Aorta (tissue), 5 donors: ENCODE measurements at places on chromosomes 3 and 15. TPM values are rescaled to one million over a fixed set of nuclear protein-coding genes. Genes with fewer than 3 reads are reported as not detected.

DNA sequence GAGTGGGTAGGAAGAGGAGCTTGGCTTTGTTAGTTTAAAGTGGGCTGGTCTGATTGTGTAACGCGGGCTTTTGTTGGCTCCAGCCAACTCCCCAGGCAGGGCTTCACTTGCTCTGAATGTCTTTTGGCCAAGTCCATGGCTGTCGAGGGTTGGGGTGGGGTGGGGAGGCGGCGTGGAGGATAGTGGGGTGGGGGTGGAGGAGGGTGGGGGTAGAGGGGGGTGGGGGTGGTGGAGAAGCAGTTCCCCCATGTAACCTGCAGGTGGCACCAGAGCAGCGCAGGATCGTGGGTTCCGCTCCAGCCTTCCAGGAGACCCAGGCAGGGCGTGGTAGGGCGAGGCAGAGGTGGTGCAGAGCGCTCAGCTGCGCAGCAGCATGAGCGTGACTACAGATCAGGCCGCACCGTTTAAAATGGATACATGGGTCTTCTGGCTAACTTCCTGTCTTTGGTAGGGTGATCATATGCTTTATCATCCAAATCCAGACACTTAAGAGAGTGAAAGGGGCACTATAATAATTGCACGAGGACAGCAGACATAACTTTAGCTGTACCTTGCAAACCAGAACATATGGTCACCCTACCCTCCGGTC lies 28.3 kb downstream of the GOLGA6A start:
- no peaks in the 10 kb centered on the region for H3K4me1 ChIP-seq
- no peak overlapping the region for H3K27ac ChIP-seq
- H3K27me3 ChIP-seq: no peaks in the 10 kb centered on the region

DNA sequence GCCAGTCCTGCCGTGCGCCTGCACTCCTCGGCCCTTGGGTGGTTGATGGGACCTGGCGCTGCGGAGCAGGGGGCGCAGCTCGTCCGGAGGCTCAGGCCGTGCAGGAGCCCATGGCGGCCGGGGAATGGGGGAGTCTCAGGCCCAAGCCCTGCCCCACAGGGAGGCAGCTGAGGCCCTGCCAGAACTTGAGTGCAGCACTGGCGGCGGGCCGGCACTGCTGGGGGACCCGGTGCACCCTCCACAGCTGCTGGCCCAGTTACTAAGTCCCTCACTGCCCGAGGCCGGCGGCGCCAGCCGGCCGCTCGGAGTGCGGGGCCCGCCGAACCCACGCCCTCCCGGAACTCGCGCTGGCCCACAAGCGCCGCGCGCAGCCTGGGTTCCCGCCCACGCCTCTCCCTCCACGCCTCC lies 190.9 kb upstream of the MME start:
- no peak overlapping the region for H3K4me3 ChIP-seq
- no peak overlapping the region for H3K27ac ChIP-seq
- H3K4me1 ChIP-seq: no peaks in the 10 kb centered on the region
- no peak for DNase-seq

DNA sequence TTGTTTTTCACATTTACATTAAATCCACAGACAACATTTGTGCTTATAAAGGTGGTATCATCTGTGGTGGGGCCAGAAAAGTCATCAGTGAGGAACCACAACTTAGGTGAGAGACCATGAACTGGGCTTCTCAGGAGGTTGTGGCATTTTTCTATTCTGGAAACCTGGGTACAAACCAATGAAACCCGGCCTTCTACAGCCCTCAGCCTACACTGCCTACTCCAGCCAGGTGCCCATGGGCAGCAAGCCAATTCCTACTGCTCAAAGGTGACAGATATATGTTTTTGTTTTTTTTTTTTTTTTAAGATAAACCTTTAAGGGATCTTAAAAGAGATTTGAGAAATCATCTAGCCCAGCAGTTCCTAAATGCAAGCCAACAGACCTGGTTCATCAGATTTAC lies 20.3 kb downstream of the SPG21 start:
- peaks cover 2% of the 10 kb centered on the region for H3K36me3 ChIP-seq
- H3K27me3 ChIP-seq: no peaks in the 10 kb centered on the region
- H3K4me3 ChIP-seq: no peak overlapping the region
- no peak for DNase-seq

DNA sequence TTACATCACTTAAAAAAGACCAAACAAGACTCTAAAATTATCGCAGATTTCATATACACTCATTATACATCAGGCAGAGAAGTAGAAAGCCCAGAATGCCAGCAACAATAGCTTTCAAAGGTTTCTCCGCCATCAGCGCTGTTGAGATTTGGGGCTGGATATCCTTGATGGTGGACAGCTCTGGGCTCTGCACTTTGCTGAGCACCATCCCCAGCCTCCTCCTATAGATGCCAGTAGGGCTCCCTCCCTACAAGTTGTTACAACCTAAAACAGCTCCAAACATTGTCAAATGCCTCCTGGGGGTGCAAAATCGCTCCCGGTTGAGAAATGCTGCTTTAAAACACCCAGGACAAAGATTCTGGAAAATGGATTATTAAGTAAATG lies 73.5 kb downstream of the ATP10A start:
- H3K27ac ChIP-seq: peak overlapping the region; percentile 21
- no peak for DNase-seq
- H3K4me1 ChIP-seq: peaks cover 6% of the 10 kb centered on the region
- H3K27me3 ChIP-seq: no peaks in the 10 kb centered on the region
- H3K36me3 ChIP-seq: no peaks in the 10 kb centered on the region

GRCh38 chr3:18389108-18389733 lies 35.9 kb downstream of the SATB1 start:
- no peaks in the 10 kb centered on the region for H3K27me3 ChIP-seq
- no peak overlapping the region for H3K27ac ChIP-seq
- DNase-seq: no peak
- H3K4me1 ChIP-seq: no peaks in the 10 kb centered on the region

GRCh38 chr3:15500107-15500724 lies 21.3 kb downstream of the COLQ start:
- H3K36me3 ChIP-seq: no peaks in the 10 kb centered on the region
- no peak for DNase-seq
- no peak overlapping the region for H3K4me3 ChIP-seq
- no peaks in the 10 kb centered on the region for H3K4me1 ChIP-seq

- DNase-seq: no peak
- H3K4me1 ChIP-seq: peaks cover 5% of the 10 kb centered on the region
- no peaks in the 10 kb centered on the region for H3K27me3 ChIP-seq
- no peak overlapping the region for H3K4me3 ChIP-seq
Measured at GRCh38 chr3:9673082-9673481, 23.8 kb downstream of the MTMR14 start.

- H3K27me3 ChIP-seq: no peaks in the 10 kb centered on the region
- DNase-seq: no peak
- H3K4me1 ChIP-seq: no peaks in the 10 kb centered on the region
- H3K27ac ChIP-seq: no peak overlapping the region
- H3K36me3 ChIP-seq: no peaks in the 10 kb centered on the region
Measured at GRCh38 chr3:127233371-127233770, 40.4 kb downstream of the PRR23E start.

GRCh38 chr3:181739628-181740027 lies 27.9 kb downstream of the SOX2 start:
- H3K4me1 ChIP-seq: no peaks in the 10 kb centered on the region
- no peaks in the 10 kb centered on the region for H3K27me3 ChIP-seq
- DNase-seq: no peak
- no peaks in the 10 kb centered on the region for H3K36me3 ChIP-seq
- no peak overlapping the region for H3K27ac ChIP-seq
- H3K4me3 ChIP-seq: no peak overlapping the region

The GUCA1C gene
- total RNA-seq: not detected

The SELENOS gene
- 74.3 TPM for total RNA-seq

The ALPK3 gene
- total RNA-seq: 86.8 TPM

The PARP15 gene
- total RNA-seq: 2.3 TPM

The PCSK6 gene
- 5.0 TPM for total RNA-seq

The GREM1 gene
- 35.5 TPM for total RNA-seq

The BAHD1 gene
- total RNA-seq: 17.5 TPM

The GOLGA8S gene
- total RNA-seq: 1.4 TPM
